Upper lobe of left lung (tissue), 6 donors: ENCODE measurements at places on chromosomes 5 and 9.
A peak's percentile ranks its signal among the peaks of the same experiment; 100 is the strongest.

DNA sequence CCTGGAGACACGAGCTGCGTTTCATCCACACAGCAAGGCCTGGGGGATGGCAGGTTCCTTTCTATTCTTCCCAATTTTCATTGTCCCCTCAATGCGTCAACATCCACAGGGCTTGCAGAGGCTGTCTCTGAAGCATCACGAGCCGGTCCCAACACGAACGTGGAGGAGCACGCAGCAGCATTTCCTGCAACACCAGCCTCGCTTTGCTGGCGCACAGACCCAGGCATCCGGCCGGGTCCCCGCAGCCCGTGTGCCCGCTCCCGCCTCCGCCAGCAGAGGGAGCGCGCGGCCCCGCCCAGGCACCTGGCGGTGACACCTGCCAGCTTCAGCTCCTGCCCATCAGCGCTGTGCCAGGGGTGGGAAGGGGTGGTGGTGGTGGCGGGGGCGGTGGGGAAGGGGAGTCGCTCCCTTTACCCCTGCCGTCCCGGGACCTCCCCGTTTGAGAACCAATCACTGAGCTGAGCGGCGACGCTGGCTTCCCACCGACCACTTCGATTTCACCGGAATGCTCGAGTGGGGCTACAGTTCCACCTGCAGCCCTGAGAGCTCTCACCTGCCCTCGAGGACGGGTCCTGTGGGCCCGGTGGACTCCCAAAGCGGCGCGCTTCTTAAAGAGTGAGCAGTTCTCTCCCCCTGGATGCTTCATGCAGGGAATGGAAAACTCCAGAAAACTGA is 464.5 kb downstream of the ICE1 start:
- no peak overlapping the region for H3K4me3 ChIP-seq
- no peaks in the 10 kb centered on the region for H3K4me1 ChIP-seq

DNA sequence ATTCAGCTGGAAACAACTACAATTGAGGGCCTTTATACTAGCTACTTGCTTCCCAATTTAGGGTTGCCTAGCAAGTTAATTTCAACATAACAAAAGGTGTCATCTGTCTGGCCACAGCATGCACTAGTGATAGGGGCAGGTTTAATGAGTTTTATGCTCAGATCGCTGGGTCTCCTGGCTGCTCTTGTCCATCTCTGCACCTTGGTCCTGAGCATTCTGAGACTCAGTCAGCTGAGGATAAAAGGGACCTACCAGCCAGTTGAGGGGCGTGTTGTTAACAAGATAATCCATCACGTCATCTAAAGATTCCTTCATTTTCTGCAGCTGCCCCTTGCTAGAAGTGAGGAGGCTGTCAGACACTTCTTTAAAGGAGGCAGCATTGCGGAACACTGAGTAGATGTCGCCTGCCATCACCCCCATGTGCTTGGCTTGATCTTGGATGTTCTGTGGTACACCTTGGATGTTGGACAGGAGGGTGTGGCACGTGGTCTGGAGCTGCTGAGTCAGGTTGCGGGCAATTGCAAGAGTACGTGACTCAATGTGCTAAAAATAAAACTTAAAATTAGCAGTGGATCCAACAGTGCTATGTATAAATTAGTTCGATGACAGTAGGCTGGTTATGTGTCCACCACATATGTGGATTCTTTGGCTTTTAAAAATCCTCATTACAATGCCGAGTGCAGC is 11.0 kb downstream of the PLIN2 start:
- peaks cover 4% of the 10 kb centered on the region for H3K4me1 ChIP-seq
- H3K36me3 ChIP-seq, result peaks cover 50% of the 10 kb centered on the region
- DNase-seq, result no peak
- H3K27ac ChIP-seq, result no peak overlapping the region

GRCh38 chr9:90037146-90037797 is 432.5 kb downstream of the GADD45G start:
- H3K4me1 ChIP-seq, result no peaks in the 10 kb centered on the region
- H3K27ac ChIP-seq, result no peak overlapping the region
- DNase-seq, result no peak
- H3K4me3 ChIP-seq, result no peak overlapping the region

- no peaks in the 10 kb centered on the region for H3K36me3 ChIP-seq
- H3K27me3 ChIP-seq, result no peaks in the 10 kb centered on the region
- no peaks in the 10 kb centered on the region for H3K4me1 ChIP-seq
- no peak overlapping the region for H3K4me3 ChIP-seq
- no peak for DNase-seq
- H3K27ac ChIP-seq, result no peak overlapping the region
Observed at GRCh38 chr5:18091142-18091541, 456.9 kb downstream of the TAF11L14 start.

- no peak for DNase-seq
- no peak overlapping the region for H3K27ac ChIP-seq
- H3K4me1 ChIP-seq, result no peaks in the 10 kb centered on the region
- H3K36me3 ChIP-seq, result no peaks in the 10 kb centered on the region
Observed at GRCh38 chr5:89097103-89097502, 214.1 kb upstream of the MEF2C start.

DNA sequence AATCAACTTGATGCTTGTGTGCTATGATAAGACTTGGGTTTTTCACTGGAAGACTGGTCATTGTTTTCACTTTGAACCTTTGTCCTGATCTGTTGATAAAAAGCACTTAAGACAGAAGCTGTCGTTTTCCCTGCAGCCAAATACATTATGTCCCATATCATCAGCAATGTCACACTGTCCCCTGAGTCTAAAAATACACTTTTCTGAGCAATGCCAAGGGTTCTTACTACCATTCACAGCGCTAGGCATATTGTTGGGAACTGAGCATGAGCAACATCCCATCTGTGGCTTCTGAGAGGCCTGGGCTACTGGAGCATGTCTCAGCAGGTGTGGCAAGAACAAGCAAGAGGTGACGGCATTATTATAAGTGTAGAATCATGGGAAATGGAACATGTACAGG is 81.8 kb downstream of the SEMA6A start:
- no peaks in the 10 kb centered on the region for H3K27me3 ChIP-seq
- no peak overlapping the region for H3K4me3 ChIP-seq
- no peak overlapping the region for H3K27ac ChIP-seq
- H3K36me3 ChIP-seq, result no peaks in the 10 kb centered on the region
- DNase-seq, result no peak

GRCh38 chr5:83931969-83932368 is 211.3 kb upstream of the HAPLN1 start:
- no peak overlapping the region for H3K27ac ChIP-seq
- no peaks in the 10 kb centered on the region for H3K27me3 ChIP-seq
- no peak for DNase-seq
- no peak overlapping the region for H3K4me3 ChIP-seq

- no peaks in the 10 kb centered on the region for H3K27me3 ChIP-seq
- H3K4me1 ChIP-seq, result peaks cover 23% of the 10 kb centered on the region
- DNase-seq, result no peak
- H3K27ac ChIP-seq, result no peak overlapping the region
- no peak overlapping the region for H3K4me3 ChIP-seq
Observed at GRCh38 chr5:81776258-81776657, 25.4 kb upstream of the SSBP2 start.

- no peak for DNase-seq
- no peak overlapping the region for H3K27ac ChIP-seq
- peaks cover 79% of the 10 kb centered on the region for H3K36me3 ChIP-seq
- no peaks in the 10 kb centered on the region for H3K27me3 ChIP-seq
Observed at GRCh38 chr9:129012343-129012742, 15.8 kb downstream of the SH3GLB2 start.

DNA sequence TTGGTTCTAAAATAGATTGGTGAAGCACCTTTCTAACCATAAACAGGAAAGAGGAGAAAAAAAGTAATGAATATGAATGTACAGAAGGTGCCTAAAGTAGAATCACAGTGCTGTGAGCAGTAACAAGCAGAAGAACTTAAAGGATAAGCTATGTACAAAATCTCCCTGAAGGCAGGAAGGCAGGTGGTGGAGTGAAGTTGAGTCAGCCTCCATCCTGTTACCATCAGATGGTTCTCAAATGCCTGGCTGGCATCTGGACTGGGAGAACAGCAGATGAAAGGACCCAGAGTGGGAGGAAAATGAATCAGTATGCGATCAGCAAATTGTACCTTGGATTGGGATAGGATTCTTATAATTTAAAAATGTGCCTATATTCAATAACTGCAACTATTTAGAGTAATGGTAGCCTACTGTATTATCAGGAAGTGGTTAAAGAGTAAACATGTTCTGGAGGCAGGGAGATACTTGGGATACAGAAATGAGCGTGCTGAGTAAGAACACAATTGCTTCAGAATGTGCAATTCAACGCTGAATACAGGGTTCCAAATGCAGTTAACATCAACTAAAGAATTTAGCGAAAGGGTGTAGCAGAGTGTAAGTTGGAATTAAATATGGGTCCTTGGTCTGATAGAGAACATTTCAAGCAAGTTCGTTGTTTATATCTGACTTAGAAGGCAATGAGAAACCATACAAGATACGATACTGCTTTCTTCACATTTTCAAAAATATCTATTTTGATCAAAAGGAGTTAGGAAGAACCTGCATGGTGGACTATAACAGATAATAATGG is 21.1 kb upstream of the FER start:
- no peaks in the 10 kb centered on the region for H3K27me3 ChIP-seq
- DNase-seq, result no peak
- H3K36me3 ChIP-seq, result no peaks in the 10 kb centered on the region
- H3K4me3 ChIP-seq, result no peak overlapping the region
- H3K27ac ChIP-seq, result peak overlapping the region; percentile 96
- no peaks in the 10 kb centered on the region for H3K4me1 ChIP-seq

DNA sequence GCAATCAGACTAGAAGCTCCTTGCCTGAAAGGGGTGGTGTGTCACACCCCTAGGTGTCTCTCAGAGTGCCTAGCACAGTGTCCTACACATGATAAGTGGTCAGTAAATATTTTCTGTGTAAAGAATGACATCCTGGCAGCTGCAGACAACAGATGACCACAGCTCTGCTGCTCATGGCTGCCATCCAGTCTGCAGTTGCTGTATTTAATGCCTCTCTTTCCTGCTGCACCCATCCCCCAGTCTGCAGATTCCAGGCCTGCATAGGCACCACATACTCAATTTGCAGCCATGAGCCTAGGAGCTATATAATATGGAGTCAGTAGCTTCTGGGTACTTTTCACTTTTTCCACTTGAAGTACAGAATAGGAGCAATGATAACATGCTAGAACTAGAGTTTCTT is 94.9 kb upstream of the NR4A3 start:
- no peaks in the 10 kb centered on the region for H3K27me3 ChIP-seq
- H3K4me3 ChIP-seq, result no peak overlapping the region
- no peaks in the 10 kb centered on the region for H3K36me3 ChIP-seq
- H3K4me1 ChIP-seq, result no peaks in the 10 kb centered on the region
- no peak for DNase-seq

DNA sequence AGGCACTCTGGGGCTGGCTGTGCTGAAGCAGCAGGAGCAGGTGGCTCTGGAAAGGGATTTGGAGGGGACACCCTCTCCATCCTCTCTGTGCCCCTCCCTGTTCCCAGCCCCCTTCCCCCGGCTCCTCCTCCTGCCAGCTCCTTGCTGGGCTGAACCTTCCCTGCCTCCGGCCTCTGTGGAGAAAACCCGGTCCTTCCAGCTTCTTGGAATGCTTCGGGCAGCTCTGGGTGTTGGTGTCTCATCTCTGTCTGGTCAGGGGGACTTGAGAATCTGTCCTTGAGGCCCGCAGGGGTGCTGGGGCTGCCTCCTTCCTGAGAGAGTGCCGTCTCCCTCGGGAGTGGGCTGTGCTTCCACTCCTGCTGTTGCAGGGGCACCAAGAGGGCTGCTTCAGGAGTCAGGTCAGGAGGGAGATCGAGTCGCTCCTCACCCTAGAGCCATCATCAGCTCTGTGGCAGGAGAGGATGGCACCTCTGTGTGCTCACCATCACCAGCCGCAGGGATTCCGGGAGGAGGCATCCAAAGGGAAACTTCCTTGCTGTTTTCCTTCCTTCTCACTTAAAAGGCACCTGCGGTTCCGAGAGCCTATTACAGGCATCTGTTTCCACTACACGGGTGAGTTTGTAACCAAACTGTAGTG is 30.6 kb downstream of the NDUFS6 start:
- H3K27ac ChIP-seq, result no peak overlapping the region
- DNase-seq, result no peak
- H3K27me3 ChIP-seq, result no peaks in the 10 kb centered on the region
- no peak overlapping the region for H3K4me3 ChIP-seq
- no peaks in the 10 kb centered on the region for H3K36me3 ChIP-seq

DNA sequence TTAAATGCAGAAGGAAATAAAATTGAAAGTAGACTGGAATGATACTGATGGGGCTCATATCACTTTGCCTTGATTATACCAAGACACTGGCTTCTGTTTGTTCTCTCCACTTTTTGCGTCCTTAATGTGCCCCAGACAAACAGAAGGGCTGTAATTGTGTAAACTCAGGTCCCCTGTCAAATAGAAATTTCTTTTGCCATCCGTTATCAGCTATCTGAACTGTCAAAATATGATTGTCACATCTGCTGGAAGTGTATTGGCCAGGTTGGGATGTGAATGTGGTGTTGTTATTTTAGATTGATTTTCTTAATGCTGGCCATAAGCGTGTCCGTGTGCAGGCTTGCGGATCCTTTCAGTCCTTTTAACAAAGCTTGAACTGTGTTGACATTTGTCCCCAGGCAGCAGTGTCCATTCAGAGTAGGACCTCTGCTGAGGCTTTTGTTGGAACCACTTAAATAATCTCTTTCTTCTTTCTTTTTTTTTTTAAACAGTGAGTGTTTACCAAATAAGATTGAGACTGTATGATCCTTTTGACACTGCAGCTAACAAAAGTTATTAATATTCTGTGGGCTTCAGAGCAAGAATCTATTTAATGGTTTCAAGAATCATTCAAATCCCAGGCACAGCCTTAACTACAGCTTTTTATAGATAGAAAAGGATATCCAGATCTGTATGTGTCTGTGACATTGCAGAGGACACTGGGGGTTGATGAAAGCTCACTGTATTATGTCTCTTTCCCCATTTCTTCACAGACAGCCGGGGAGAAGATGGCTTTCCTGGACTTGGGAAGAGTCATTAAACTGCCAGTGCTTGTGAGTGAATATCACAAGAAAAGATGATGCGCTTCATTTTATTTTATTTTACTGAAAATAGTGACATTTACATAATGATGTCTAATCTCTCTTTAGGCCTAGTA is 171.7 kb downstream of the ZNF608 start:
- H3K27me3 ChIP-seq, result no peaks in the 10 kb centered on the region
- no peak for DNase-seq
- H3K36me3 ChIP-seq, result no peaks in the 10 kb centered on the region
- no peak overlapping the region for H3K27ac ChIP-seq
- H3K4me3 ChIP-seq, result no peak overlapping the region

GRCh38 chr5:94658272-94658671 is 39.8 kb downstream of the SLF1 start:
- no peaks in the 10 kb centered on the region for H3K27me3 ChIP-seq
- no peak overlapping the region for H3K4me3 ChIP-seq
- no peak for DNase-seq
- H3K27ac ChIP-seq, result no peak overlapping the region
- no peaks in the 10 kb centered on the region for H3K4me1 ChIP-seq

- H3K27ac ChIP-seq, result no peak within 1 kb of the TSS
- no peaks in the 10 kb centered on the region for H3K36me3 ChIP-seq
- H3K4me1 ChIP-seq, result peaks cover 9% of the 10 kb centered on the region
- peak within 1 kb of the TSS; percentile 30 for H3K4me3 ChIP-seq
- H3K27me3 ChIP-seq, result no peaks in the 10 kb centered on the region
Observed at GRCh38 chr5:148653836-148654781, at the start of gene HTR4. Gene HTR4 (minus strand): TSS chr5:148654527. CDS start chr5:148637014, 17,513 bp downstream.
